GDM1 (cell line): ENCODE measurements at places on chromosomes 4 and X.

DNA sequence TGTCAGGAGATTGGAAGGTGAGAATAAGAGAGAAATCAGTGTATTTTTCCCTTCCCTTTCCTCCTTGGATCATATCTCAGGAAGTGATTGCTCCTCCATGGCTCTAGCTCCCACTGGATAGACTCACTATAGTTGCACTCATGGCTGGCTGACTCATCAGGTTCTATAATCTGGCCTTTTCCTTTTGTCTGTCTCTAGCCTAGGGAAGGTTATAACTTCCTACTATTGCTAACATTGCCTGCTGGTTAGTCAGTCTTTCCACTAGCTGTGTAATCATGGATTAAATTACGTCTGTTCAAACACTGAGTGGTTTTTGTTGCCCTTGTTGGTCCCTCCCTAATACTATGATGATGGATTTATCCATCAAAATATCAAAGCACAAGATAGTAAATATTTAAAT, 195.5 kb upstream of the VEGFC start:
- no peak for DNase-seq

GRCh38 chr4:68368691-68369131, 18.8 kb upstream of the YTHDC1 start:
- no peak for DNase-seq

DNA sequence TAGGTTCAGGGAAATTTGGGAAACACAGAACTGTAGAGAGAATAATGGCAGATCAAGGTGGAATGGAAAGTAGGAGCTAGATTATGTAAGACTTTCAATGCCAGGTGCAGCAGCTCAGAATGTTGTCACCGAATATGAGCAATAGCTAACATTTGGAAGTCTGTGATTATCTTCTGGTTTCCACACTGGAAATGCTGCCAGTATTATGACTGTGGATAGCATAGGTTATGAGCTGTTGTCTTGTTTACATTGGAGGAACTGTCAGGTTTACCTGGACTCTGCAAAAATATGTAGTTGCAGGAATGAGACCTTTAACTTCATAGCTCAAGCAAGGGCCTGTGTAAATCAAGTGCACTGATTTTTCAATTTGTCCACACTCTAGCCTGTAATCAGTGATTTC, 26.0 kb upstream of the TAF9B start:
- DNase-seq, result no peak

DNA sequence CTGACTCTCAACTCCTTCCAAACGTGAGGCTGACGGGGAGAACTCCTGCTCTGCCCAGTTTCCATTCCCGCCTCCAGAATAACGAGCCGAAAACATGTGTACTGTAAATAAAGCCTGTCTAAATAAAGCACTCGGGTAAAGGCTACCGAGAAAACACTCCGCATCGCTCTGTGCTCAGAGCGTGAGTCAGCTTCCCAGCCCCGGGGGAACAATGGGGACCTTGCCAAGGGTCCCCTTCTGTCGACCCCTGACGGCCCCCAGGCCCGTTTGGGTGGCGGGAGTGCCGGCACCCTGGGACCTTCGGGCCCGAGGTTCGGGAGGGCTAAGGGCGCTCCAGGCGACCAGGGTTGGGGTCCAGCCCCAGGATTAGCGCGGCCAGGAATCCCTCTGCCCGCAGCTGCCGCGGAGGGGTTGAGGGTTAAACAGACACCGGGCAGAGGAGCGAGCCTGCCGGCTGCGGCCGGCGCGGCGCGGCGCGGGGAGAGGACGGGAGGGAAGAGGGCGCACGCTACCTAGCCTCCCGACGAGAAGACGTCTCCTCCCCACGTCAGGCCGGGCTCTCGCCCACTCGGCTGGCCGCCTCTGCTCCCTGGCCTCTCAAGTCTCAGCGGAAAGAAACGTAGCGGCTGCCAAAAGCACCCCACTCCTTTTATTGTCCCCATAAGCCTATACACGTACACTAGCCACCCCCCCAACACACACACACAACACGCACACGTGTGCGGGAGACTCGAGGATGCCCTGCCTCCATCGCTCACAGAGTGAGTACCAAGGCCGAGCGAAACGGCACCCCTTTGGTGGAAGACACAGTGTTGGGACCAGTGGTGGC, 85.5 kb downstream of the BCOR start:
- DNase-seq, result no peak

- no peak for DNase-seq
Observed at GRCh38 chr4:77194989-77195388, 38.0 kb downstream of the CCNG2 start.

DNA sequence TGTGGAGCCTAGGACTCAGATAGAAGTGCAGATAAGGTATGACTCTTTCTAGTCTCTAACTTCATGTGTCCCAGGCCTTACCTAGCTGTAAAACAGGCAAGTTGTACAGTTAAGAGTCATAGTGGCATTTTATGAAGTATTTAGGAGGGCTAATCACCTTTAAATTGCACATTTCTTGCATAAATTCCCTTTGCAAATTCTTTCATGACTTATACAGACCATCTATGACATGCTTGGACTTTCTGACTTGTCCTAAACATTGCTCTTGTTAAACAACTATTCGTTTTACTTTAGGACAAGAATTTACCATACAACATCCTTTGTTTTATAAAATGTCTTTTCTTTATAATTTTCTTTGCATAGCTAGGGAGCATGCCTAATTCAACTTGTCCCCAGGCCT, 7.8 kb upstream of the RRAGB start:
- no peak for DNase-seq
